Upper lobe of right lung (tissue), 1 donor: ENCODE measurements at places on chromosomes 16 and 17.
A peak's percentile ranks its signal among the peaks of the same experiment; 100 is the strongest.

GRCh38 chr16:69424053-69424934 is at the start of gene CYB5B:
Gene CYB5B, plus strand, starts transcription at chr16:69424619. Its CDS starts 65 bp downstream, at chr16:69424684.
- DNase-seq: peak; percentile 97

DNA sequence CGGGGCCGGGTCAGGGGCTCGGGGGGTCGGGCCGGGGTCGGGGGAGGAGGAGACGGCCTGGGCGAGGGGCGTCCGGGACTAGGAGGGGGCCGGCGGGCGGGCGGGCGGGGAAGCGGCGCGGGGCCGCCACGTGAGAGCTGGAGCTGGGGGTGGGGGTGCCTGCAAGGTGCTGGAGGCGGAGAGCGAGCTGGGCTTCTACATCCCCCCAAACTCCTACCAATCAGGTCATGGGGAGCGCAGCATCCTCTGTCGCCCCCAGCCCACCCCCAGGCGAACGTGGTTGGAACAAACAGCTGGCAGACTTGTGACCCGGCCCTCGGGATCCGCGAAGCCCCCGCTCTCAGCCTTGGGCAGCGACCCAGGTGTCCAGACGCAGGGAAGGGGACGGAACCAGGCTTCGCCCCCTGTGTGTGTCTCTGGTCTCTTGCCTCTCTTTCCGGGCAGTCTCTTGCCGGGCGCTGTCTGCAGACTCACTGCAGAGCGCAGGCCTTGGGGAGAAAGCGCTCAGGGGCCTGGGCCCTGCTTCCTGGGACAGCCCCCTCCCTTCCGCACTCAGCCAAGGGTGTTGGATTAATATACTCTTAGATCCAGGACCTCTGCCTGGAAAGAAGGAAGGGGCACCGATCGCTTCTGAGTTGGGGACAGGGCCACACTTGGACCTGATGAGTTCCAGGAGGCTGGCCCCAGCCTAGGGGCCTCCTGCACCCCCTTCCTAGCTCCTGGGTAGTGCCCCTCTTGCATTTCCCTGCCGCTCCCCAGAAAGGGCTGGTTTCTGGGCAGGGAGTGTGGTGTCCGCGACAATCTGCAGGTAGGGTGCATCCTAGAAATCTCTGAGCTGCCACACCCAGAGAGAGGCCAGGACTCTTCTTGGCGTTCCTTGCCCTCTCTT is 722 bp downstream of the RASL10B start:
- DNase-seq: no peak

DNA sequence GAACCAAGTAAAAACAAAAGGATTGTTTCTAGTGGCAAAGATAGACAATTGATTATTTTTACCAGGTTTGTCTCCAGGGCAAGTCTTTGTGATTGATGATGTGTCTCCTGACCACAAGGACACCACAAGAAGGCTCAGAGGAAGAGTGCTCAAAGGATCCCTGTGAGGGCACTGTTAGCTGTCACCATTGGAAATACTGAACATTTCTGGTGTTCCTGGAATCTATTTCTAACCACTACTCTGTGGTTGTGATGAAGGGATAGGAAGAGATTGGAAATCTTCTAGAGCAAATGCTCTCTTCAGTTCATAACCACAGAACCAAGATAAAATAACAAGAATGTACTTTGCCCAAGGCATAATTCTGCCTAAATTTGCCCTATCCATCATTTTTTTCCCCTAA is 15.3 kb downstream of the RNF43 start:
- no peak for DNase-seq

GRCh38 chr17:45225964-45226530 is 4.4 kb downstream of the FMNL1 start:
- DNase-seq: peak; percentile 89

DNA sequence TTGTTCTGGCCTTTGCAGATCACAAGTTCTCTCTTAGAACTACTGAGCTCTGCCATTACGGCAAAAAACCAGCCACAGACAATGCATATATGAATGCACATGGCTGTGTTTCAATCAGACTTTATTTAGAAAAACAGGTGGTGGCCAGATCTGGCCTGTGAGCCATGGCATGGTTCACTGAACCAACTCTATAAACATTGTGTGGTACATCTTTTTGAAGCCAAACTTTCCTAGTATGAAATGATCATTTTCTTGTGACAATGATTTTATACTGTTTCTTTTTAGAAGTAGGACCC is 65.9 kb upstream of the AMZ2 start:
- no peak for DNase-seq

- no peak for DNase-seq
Measured at GRCh38 chr17:40209404-40210093, 9.6 kb upstream of the WIPF2 start.

DNA sequence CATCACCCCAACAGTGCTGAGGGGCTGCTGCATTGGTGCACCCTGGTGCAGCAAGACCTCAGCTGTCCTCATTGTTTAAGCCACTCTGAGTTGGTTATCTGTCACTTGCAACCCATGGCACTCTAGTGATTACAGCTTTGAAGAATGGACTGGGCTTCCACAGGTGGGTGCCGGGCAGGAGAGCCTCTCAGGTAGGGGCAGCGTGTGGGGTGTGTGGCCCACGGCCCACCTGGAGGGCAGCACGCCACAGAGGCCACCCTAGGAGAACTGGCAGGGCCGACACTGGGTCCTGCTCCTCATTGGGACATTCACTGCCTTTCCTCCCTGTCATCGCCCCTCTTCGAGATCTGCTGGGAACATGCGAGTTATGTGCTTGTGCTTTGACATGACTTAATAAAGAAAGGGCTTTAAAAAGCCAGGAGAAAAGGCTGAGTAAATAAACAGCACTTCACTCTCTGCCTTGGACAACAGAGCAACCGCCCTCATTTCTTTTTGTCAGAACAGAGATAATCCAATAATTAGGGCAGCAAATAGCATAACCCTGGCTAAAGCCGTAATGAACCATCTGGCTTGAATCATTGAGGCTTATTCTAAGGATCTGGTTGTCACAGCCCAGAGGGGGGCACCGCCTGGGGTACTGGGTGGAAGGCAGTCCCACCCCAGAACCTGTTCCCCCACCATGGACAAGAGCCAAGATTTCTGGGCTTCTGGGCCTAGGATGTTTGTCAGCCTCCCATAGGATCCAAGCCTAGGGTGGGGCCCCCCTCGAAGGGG is 3.0 kb downstream of the DOC2B start:
- no peak for DNase-seq

GRCh38 chr16:86716649-86717048 is 138.3 kb downstream of the FOXL1 start:
- DNase-seq: no peak

- no peak for DNase-seq
Measured at GRCh38 chr16:28532940-28533647, 5.7 kb downstream of the NUPR1 start.

GRCh38 chr16:59605706-59606105 is 871.6 kb upstream of the GOT2 start:
- no peak for DNase-seq

DNA sequence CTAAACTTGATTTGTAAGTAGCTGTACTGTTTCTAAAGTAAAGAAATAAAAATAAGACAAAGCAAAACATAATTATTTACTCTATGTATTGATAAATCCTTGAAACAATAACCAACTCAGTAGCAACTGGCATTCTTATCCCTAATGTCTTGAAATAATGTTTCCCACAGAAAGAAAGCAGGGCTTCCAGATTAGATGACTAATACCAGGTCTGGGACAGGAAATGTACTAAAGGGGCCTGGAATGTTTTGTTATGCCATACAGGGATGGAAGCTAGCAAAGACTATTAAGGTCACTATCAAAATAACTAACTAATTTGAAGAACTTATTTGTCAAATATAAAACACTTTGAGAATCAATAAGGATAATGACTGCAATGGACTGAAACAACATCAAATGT is 82.1 kb downstream of the CFDP1 start:
- no peak for DNase-seq

DNA sequence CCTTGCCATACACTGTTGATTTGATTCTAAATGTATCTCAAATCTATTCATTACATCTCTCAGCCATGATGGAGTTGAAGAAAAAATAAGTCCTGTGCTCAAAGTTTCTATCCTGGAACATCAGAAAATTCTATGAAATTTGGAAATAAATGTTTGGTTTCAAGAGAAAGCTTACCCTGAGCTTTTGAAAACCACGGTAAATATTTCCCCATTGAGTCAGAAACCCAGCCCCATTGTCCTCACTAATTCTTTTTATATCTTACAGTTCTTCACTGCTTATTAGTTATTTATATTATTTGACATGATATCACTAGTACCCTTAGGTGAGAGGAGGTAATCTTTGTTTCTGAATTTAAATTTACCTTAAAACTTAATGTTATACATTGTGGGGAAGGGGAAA is 128.5 kb downstream of the MRTFB start:
- DNase-seq: no peak

- DNase-seq: no peak
Measured at GRCh38 chr16:74026373-74027281, 270.0 kb upstream of the PSMD7 start.

DNA sequence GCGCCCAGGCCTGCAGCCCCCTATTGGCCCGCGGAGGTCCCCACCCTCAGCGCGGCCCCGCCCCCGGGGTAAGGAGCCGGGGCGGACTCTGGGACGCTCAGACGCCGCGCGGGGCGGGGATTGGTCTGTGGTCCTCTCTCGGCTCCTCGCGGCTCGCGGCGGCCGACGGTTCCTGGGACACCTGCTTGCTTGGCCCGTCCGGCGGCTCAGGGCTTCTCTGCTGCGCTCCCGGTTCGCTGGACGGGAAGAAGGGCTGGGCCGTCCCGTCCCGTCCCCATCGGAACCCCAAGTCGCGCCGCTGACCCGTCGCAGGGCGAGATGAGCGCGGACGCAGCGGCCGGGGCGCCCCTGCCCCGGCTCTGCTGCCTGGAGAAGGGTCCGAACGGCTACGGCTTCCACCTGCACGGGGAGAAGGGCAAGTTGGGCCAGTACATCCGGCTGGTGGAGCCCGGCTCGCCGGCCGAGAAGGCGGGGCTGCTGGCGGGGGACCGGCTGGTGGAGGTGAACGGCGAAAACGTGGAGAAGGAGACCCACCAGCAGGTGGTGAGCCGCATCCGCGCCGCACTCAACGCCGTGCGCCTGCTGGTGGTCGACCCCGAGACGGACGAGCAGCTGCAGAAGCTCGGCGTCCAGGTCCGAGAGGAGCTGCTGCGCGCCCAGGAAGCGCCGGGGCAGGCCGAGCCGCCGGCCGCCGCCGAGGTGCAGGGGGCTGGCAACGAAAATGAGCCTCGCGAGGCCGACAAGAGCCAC is at the start of gene NHERF1:
NHERF1 (plus strand) TSS at position 100 of the 750 bp plus-strand sequence; CDS start at position 319, 219 bp downstream.
- peak; percentile 98 for DNase-seq

DNA sequence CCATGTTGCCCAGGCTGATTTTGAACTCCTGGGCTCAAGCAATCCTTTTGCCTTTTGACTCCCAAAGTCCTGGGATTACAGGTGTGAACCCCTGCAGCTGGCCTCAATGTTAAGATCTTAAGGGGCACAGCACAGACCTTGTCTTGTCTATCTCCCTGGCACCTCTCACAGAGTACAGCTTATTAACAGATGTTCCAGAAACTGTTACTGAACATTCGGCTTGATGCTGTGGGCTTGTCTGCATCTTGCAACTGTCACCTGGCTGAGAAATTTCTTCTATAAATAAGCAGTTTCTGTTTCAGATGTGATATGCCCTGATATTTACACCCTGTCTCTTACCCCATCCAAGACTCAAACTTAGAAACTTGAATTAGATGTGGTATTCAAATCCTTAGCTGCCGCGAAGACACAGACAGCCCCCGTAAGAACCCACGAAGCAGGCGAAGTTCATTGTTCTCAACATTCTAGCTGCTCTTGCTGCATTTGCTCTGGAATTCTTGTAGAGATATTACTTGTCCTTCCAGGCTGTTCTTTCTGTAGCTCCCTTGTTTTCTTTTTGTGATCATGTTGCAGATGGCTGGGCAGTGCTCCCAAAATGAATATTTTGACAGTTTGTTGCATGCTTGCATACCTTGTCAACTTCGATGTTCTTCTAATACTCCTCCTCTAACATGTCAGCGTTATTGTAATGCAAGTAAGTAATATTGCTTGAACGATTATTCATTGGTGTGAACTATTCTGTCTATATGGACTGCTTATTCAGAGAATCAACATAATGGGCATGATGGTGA is at the start of gene TNFRSF17:
TNFRSF17 (plus strand) TSS at position 450 of the 791 bp plus-strand sequence; CDS start at position 565, 115 bp downstream.
- DNase-seq: no peak

DNA sequence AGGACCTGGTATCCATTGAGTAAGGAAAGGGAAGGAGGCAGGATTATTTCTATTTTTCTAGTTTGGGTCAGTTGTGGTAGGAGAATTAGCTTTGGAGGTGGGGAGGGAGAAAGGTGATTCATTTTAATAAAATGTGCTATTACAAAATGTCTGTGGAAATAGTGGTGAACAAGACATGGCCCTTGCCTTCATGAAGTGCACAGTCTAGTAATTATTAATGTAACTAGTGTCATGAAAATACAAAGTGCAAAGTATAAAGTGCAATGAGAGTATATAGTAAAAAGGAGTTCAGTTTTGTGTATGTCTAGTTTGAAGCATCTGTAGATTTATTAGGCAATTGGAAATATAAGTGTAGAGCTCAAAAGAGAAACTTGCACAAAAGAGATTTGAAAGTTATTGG is 11.9 kb downstream of the NFATC3 start:
- no peak for DNase-seq

GRCh38 chr17:39772415-39772814 is 34.7 kb downstream of the GRB7 start:
- no peak for DNase-seq

DNA sequence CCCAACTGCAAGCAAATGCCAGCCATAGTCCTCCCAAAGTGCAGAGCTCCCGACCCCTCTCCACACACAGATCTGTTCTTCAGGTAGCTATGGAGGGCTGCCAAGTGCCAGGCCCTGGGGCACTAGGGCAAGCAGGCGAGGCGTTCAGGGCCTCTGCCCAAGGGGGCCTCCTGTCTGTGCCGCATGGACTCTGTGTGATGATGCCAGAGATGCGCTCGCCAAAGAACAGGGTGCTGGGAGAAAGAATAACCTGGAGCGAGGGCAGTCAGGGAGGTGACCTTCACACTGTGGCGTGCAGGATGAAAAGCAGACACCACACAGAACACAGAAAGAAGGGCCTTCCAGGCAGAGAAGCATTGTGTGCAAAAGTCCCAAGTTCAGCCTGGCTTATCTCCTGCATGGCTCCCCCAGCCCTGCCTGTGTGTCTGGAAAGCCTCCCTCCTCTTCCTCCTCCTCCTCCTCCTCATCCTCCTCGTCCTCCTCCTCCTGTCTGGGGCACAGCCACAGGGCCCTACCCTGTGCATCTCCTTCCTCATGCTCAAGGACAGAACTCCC is 44.2 kb downstream of the PEMT start:
- no peak for DNase-seq

DNA sequence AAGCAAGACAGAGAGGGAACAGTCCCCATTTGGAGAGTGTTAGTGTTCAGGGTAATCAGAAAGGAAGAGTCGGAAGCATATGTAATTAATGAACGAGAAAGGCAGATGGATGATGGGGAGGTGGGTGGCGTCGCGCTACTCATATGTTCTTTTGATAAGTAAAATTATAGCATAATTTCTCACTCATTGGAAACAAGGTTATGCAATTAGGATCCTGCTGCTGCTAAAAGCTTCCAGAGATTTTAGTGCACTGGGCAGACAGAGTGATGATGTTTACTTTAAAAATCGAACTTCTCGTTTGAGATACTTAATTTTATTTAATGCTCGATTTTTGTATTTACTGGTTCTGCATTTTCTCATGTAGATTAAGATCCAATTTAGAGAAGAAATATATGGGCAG is 96.2 kb downstream of the PRKCA start:
- DNase-seq: no peak
